ENCODE measurements at places on chromosomes 2 and 18.

GRCh38 chr2:37570773-37571586 lies 100.5 kb downstream of the CDC42EP3 start:
- no peak for DNase-seq

DNA sequence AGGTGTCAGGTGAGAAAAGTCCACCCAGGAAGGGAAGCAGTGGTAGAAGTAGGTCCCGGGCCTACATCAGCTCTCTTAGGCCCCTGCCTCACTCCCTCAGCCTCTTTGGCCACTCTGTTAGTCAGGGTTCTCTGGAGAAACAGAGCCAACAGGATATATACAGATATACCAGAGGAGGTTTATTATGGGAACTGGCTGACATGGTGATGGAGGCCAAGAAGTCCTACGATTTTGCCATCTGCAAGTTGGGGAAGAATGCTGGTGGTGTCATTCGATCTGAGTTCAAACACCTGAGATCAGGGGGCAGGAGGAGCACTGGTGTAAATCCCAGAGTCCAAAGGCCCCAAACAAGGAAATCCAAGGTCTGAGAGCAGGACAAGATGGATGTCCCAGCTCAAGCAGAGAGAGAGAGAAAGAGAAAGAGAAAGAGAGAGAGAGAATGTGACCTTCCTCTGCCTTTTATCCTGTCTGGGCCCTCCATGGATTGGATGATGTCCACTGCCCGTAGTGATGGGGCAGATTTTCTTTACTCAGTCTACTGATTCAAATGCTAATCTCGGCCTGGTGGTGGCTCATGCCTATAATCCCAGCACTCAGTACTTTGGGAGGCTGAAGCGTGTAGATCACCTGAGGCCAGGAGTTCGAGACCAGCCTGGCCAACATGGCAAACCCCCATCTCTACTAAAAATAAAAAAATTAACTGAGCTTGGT lies 111.1 kb upstream of the MYCN start:
- DNase-seq: no peak

GRCh38 chr2:194867328-194867727 lies 789.7 kb upstream of the SLC39A10 start:
- no peak for DNase-seq

GRCh38 chr2:73728043-73728442 lies 9.1 kb downstream of the TPRKB start:
- no peak for DNase-seq

DNA sequence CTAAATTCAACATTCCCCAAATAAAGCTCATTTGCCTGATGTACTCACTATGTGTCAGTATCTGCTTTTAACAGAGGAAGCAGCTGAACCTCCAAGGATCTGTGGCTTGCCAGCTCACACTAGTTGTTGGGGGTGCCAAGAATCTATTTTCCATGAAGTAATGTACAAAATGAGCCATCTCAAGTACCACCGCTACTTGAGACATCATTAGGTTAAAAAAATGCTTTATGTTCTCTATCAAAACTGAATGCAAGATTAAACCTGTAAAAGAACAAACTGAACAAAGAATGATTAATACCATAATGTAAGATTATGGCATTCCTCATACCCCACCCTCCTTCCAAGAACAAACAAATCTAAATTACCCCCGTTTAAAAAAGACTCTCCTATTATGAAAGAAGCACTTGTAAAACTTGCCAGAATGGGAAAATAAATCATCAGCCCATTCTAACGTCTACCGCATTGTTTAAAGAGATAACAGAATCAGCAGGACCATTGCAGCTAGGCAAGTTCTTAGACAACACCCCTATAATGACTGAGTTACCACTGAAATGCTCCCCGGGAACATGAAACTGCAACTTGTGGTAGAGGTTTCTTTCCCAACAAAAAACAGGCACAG lies 471.6 kb downstream of the DLGAP1 start:
- no peak for DNase-seq

Measured in hematopoietic multipotent progenitor cell treated with erythropoietin and hydrocortisone succinate and interleukin-3 and kit ligand, for 17 days (in vitro differentiated cells).